ENCODE measurements at places on chromosomes 3 and 15. TPM values are rescaled to one million over a fixed set of nuclear protein-coding genes. Genes with fewer than 3 reads are reported as not detected.
A peak's percentile ranks its signal among the peaks of the same experiment; 100 is the strongest.

GNAT1 gene
- total RNA-seq, result not detected

CSPG5 gene
- total RNA-seq, result 0.71 TPM

ZMYND10 gene
- total RNA-seq, result 0.68 TPM

FAM227B gene
- total RNA-seq, result 5.8 TPM

DNA sequence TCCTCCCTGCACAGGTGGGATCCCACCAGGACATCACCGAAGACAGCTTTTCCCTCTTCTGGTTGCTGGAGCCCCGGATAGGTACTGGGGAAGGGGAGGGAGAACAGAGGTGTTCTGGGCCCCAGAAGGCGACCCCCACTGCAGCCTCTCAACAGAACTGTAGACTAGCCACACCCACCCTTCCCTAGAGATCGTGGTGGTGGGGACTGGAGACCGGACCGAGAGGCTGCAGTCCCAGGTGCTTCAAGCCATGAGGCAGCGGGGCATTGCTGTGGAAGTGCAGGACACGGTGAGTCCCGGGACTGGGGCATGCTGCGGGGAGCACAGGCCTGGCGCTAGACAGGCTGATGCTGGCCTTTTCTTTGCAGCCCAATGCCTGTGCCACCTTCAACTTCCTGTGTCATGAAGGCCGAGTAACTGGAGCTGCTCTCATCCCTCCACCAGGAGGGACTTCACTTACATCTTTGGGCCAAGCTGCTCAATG lies 809 bp downstream of the NDUFAF3 start:
- H3K27ac ChIP-seq, result peak overlapping the region; percentile 95
- H3K36me3 ChIP-seq, result peaks cover 71% of the 10 kb centered on the region
- H3K4me3 ChIP-seq, result peak overlapping the region; percentile 89
- H3K27me3 ChIP-seq, result no peaks in the 10 kb centered on the region
- peak; percentile 29 for DNase-seq

DNA sequence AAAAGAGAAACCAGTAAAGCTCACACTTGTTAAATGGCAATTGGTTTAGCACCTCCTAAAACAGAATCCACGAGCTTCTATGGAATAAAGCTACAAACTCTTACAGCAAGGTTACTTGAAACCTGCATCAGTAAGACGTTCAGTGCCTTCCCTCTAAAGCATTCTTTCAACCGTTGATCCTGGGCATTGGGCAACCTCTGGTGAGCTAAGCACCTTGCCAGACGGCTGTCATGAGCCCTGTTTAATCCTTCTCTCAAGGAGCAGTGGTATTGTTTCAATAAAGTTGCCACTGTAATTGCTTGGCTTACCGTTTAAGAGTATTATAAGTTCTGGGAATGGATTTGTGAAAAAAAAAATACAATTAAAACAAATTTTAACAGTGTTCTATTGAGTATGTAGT lies 75.0 kb downstream of the COL8A1 start:
- peaks cover 32% of the 10 kb centered on the region for H3K4me1 ChIP-seq
- peak; percentile 49 for DNase-seq
- H3K4me3 ChIP-seq, result no peak overlapping the region
- peaks cover 23% of the 10 kb centered on the region for H3K36me3 ChIP-seq

- no peaks in the 10 kb centered on the region for H3K36me3 ChIP-seq
- H3K27ac ChIP-seq, result peak overlapping the region; percentile 54
- H3K27me3 ChIP-seq, result no peaks in the 10 kb centered on the region
- peaks cover 26% of the 10 kb centered on the region for H3K4me1 ChIP-seq
These were observed 183.1 kb downstream of the CHST2 start for GRCh38 chr3:143302638-143303171.

- H3K27me3 ChIP-seq, result no peaks in the 10 kb centered on the region
- peak overlapping the region; percentile 61 for H3K4me3 ChIP-seq
- H3K36me3 ChIP-seq, result no peaks in the 10 kb centered on the region
- peaks cover 47% of the 10 kb centered on the region for H3K4me1 ChIP-seq
- peak; percentile 73 for DNase-seq
These were observed 161.8 kb upstream of the TBL1XR1 start for GRCh38 chr3:177358977-177359592.

- no peak overlapping the region for H3K27ac ChIP-seq
- no peak for DNase-seq
- H3K4me3 ChIP-seq, result no peak overlapping the region
- H3K27me3 ChIP-seq, result no peaks in the 10 kb centered on the region
- H3K36me3 ChIP-seq, result no peaks in the 10 kb centered on the region
These were observed 70.3 kb downstream of the ARNT2 start for GRCh38 chr15:80474224-80475215.

- H3K4me1 ChIP-seq, result no peaks in the 10 kb centered on the region
- no peaks in the 10 kb centered on the region for H3K36me3 ChIP-seq
- DNase-seq, result no peak
- no peaks in the 10 kb centered on the region for H3K27me3 ChIP-seq
- no peak overlapping the region for H3K27ac ChIP-seq
These were observed 52.0 kb upstream of the CTSH start for GRCh38 chr15:78996894-78997275.

Measured in MCF 10A (cell line).